H9 (cell line): ENCODE measurements at places on chromosomes 13 and 19.

- no peak for DNase-seq
Observed at GRCh38 chr19:48964205-48965039, 687 bp upstream of the FTL start.

DNA sequence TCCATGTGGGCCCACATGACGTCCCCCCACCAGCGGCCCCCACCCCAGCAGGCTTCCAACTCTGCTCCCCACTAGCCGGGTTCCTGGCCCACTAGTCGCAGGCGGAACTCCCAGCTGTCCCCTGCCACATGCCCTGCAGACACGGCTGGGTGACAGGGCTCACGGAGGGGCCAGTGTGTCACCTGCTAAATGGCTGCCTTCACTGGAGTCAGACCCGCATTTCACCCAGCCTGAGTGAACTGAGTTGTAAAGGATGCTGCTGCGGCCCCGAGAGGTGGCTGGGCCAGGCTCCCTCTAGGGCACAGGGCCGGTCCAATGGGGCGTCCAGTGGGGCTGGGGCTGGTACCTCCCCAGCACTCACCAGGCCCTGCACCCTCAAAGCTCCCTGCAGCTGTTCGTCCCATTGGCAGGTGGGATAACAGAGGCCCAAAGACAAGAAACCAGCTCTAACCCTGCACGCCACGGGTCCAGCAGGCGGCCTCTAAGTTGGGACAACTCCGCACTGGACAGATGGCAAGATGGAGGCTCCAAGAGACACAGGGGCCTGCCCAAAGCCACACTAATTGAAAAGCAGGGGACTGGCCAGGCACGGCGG is 3.2 kb downstream of the LMNB2 start:
- DNase-seq = no peak

- no peak for DNase-seq
Observed at GRCh38 chr13:40206241-40207000, 460.0 kb downstream of the FOXO1 start.

DNA sequence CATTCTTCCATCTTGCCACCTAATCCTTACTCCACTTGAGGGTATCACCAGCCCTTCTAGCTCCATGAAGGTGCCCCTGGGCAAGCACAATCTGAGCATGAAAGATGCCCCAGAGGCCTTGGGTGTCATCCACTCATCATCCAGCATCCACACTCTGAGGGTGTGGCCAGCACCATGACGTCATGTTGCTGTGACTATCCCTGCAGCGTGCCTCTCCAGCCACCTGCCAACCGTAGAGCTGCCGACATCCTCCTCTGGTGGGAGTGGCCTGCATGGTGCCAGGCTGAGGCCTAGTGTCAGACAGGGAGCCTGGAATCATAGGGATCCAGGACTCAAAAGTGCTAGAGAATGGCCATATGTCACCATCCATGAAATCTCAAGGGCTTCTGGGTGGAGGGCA is 3.1 kb upstream of the KLK3 start:
- no peak for DNase-seq

DNA sequence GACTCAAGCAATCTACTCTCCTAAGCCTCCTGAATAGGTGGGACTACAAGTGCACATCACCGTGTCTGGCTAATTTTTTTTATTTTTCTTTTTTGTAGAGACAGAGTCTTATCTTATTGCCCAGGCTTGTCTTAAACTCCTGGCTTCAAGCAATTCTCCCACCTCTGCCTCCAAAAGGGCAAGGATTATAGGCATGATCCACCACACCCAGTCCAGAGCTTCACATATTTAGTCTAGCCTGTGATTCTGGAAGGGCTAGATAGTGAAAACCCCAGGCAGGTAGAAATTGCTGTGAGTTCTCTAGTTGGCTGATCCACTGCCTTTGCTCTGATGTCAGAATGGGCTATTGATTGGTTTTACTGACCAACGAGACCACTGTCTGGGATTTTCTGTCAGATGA is 854.6 kb upstream of the MIR17HG start:
- no peak for DNase-seq

- DNase-seq = peak; percentile 42
Observed at GRCh38 chr13:109785141-109785891, 1.1 kb downstream of the IRS2 start.

DNA sequence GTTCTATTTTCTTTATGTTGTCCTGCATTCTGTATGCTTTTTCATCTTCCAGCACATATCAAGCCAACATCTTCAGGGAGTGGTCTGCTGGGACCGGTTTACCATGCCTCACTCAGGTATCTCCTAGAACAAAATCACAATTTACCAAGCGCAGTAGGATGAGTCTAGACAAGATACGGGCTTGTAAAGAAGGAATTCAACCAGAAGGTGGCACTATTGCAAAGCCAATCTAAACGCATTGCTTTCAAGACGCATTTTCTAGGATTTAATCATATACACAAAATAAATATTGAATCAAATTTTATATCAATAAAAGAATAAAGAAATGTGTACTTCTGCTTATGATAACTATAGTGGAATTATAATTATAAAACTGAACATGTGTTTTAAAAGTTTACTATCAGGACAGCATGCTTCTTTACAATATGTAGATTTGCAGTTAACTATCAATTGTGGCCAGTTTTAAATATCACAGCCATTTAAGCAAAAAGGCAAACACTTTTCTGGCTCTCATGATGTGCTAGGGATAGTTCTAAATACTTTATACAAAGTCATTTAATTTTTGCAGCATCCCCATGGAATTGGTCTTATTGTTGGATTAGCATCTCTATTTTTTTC is 16.1 kb upstream of the TPP2 start:
- DNase-seq = no peak

DNA sequence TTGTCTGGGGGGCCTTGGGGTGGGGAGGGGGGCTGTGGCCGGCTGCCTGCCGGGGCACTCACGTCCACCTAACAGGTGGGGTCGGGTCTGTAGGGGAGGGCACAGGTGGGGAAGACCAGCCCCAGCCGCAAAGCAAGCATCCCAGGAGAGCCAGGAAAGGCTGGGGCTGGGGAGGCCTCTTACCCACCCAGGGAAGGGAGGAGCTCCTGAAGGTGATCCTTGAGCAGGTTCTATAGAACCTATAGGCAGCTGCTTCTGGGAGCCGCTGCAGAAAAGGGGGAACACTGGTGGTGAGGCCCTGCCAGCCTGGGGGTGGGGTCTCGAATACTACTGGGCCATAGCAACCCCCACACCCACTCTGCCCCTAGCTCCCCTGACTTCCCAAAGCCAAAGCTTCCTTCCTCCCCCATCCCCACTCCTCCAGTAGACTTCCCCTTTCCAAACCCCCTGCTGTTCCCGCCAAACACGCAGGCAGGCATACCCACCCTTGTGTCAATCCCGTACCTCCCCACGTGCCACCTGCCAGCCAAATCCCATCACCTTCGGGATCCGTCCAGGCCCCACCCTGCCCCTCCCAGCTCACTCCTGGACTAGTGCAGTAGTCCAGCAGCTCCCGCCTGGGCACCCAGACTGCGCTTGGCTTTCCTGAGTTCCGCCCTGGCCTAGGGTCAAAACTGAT is 5.6 kb downstream of the KLF16 start:
- no peak for DNase-seq

DNA sequence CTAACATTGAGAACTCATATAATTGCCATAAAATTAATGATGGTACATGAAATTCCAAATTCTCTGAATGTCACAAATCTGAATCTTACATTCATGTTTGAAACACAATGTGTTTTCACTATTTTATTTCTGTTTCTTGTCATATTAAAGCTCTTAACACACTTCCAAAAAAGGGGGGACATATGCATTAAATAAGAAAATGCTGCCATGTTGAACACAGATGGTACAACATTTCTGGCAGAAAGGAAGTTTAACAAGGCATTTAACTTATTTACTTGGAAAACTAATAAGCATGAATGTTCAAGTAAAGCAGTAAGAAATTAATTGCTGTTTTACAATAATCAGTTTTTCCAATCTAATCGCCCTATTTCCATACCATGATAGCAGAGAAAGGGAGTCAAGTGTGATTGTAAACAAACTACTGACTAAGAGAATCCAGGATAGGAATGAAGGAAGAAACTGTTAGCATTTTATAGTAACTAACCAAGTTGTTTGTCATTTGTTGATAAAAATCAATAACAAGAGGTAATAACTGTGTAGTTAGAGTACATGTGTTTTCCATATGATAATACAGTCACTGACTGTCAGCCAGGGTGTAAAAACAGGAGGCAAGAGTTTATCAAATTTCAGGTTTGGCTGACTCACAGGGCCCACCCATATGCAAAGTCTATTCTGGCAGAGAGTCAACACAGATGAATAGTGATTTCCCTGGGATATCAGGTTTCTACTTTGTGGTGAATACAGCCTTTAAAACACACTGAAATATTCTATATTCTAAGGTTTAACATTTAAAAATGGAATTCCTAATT is 5.7 kb upstream of the FOXO1 start:
- DNase-seq = no peak

GRCh38 chr13:110138700-110139036 is 168.3 kb downstream of the COL4A1 start:
- DNase-seq = no peak

- peak; percentile 96 for DNase-seq
Observed at GRCh38 chr13:110485604-110486003, 75.9 kb downstream of the RAB20 start.

GRCh38 chr19:13164343-13165161 is 14.3 kb downstream of the IER2 start:
- peak; percentile 100 for DNase-seq

GRCh38 chr19:21362291-21362690 is 3.5 kb downstream of the ZNF738 start:
- no peak for DNase-seq

DNA sequence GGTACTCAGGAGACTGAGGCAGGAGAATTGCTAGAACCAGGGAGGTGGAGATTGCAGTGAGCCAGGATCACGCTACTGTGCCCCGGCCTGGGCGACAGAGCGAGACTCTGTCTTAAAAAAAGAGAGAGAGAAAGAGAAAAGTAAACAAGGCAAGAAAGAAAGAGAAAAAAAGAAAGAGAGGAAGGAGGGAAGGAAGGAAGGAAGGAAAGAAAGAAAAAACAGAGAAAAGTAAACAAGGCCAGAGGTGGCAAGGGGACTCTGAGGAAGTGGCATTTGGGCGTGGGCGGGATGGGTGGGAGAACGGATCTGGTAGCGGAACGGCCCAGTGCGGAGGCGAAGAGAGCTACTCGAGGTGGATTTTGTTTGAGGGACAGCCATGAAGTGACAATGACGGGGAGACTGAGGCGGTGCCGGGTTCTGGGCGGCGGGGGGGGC is 7.5 kb upstream of the ARRDC2 start:
- DNase-seq = no peak

DNA sequence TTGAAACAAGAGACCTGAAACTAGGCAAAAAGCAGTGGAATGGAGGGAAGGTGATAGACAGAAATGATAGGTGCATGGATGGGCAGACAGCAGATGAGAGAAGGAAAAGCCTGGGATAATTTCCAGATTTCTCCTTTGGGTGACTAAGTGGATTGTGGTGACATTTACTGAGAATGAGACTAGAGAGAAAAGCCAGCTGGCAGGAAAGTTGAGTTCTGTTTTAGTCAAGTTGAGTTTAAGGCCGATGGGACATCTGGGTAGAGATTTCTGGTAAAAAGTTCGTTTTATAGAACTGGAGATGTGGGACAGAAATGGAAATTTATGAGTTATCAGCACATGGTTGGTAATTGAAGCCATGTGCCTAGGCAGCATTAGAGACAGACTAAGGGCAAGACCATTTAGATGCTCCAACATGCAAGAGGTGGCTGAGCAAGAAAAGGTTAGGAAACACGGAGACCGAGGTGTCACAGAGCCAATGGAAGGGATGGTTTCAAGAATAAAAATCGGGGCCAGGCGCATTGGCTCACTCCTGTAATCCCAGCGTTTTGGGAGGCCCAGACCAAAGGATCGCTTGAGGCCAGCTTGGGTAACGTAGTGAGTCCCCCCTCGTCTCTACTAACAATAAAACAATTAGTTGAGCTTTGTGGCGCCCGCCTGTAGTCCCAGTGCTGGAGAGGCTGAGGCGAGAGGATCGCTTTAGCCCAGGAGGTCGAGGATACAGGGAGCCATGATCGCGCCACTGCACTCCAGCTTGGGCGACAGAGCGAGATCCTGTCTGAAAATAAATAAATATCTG is 9.6 kb upstream of the DGKH start:
- no peak for DNase-seq

GRCh38 chr13:110661256-110661655 is 44.7 kb downstream of the CARS2 start:
- no peak for DNase-seq

GRCh38 chr13:27622881-27623280 is 1.2 kb downstream of the POLR1D start:
- DNase-seq = no peak

DNA sequence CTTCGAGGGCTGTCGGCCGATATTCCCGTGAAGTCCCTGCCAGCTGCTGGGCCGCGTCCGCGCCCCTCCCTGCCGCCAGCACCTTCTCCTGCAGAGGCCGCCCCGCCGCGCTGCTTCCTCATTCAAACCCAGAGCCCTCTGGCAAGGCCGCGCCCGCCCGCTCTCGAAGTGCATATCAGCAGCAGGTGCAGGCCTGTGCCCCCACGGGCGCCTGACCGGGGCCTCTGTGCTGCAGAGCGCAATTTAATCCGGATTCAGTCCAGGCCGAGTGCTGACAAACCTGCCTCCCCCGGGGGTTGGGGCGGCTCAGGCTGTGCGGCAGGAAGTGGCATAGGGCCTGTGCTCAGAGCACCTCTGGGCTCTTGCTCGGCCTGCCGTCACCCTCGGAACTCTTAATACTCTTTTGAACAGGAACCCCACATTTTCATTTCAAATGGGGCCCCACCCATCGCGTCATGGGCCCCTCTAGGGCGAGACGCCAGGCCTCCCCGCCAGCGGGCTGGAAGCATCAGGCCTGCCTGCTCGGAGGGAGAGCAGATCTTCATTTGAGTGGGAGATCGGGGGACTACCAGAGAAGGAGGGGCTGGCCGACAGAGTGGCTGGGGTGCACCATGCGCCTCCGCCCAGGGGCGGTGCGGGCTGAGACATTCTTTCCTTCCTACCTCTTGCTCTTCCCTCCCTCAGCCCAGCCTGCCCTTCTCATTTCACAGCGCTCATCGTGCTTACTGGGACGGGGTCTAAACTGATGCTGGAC is 125.7 kb downstream of the TNFRSF19 start:
- peak; percentile 59 for DNase-seq

GRCh38 chr13:98528663-98529064 is 48.2 kb downstream of the STK24 start:
- DNase-seq = no peak

GRCh38 chr13:105340061-105340606 is 1195.3 kb downstream of the EFNB2 start:
- DNase-seq = no peak

DNA sequence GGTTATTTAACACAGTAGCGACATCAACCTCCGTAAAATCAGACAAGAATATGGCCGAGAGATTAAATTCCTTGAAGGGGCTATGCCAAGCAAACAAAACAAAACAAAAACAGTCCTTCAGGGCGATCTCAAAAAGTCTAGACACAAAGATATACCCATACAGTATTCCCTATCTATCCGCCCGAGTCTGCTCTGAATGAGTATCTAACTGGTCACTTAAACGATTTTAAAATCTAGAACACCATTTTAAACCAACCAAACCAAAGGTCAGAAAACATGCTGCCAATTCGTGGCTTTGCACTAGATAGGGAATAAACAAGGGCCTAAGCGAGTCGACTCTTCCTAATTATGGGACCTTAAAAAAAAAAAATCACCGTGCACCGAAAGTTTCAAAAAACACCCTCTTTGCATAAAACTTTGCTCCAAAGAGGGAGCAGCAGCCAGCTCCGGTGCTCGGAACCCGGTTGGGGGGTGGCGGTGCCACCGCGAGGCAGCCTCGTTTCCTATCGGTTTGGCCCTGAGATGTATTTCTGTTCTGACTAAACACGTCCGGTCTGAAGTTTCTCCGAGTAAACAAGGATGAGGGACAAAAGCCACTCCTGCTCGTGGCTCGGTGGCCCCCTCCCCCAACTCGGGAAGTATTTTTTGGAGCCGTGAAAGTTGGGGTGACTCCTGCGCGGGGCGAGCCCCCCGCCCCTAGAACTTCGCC is 1.8 kb downstream of the HMGB1 start:
- no peak for DNase-seq
